ENCODE measurements at places on chromosomes 13 and 19.

DNA sequence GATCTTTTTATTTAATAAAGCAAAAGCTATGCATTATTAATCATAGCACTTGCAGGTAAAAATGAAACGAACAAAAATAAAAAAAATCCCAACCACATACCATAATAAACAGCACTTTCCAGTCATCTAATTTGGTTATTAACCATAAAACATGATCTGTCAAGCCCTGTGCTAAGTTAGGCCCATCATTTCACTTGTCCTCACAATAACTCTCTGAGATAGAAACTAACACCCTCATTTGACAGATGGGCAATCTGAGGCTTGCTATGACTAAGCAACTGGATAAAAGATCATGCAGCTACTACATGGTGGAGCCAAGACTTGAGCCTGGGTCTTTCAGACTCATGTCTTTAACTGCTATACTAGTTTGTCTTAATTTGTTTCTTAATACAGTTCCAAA lies 21.8 kb downstream of the PROSER1 start:
- peaks cover 76% of the 10 kb centered on the region for H3K36me3 ChIP-seq
- no peaks in the 10 kb centered on the region for H3K27me3 ChIP-seq
- H3K4me1 ChIP-seq, result no peaks in the 10 kb centered on the region
- no peak overlapping the region for H3K4me3 ChIP-seq
- DNase-seq, result no peak

DNA sequence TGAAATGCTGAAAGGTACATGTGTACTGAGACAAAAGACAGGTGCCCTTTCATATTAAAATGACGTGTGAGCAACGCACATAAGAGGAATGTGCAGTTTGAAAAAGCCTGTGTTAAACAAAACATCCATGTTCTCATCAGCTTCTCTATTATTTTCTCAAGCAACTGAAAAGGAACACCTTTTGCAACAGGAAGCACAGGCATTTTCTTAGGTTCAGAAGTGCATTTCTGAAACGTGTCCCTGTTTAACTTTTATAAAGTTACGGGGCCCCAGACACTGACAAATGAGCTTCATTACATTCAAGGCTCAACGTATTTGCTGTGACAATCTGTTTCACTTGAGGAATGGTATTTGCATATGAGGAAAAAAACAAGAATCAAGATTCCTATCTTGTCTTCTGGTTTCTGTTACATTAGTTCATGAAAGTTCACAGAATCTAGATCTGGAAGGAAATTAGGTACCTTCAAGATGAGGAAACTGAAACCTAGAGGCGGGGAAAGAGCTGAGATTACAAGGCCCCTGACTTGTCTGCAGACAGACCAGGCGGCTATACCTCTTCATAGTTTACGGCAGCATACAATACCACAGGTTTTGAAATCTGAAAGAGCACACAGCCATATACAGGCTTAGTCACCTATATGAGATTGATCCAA lies 431.7 kb downstream of the KLF12 start:
- DNase-seq, result peak; percentile 34
- H3K27ac ChIP-seq, result peak overlapping the region; percentile 70
- H3K4me3 ChIP-seq, result peak overlapping the region; percentile 40
- H3K36me3 ChIP-seq, result peaks cover 24% of the 10 kb centered on the region

- H3K27ac ChIP-seq, result no peak overlapping the region
- peaks cover 80% of the 10 kb centered on the region for H3K36me3 ChIP-seq
- no peak for DNase-seq
- H3K4me3 ChIP-seq, result no peak overlapping the region
- H3K27me3 ChIP-seq, result no peaks in the 10 kb centered on the region
These were observed 6.2 kb downstream of the RPS19 start for GRCh38 chr19:41866284-41866683.

GRCh38 chr19:31160336-31160926 lies 188.8 kb downstream of the TSHZ3 start:
- H3K27ac ChIP-seq, result no peak overlapping the region
- H3K36me3 ChIP-seq, result no peaks in the 10 kb centered on the region
- H3K4me3 ChIP-seq, result no peak overlapping the region
- no peaks in the 10 kb centered on the region for H3K27me3 ChIP-seq
- H3K4me1 ChIP-seq, result no peaks in the 10 kb centered on the region
- no peak for DNase-seq

GRCh38 chr19:29685326-29685725 lies 20.1 kb downstream of the PLEKHF1 start:
- peaks cover 39% of the 10 kb centered on the region for H3K4me1 ChIP-seq
- no peak overlapping the region for H3K4me3 ChIP-seq
- no peak overlapping the region for H3K27ac ChIP-seq
- no peaks in the 10 kb centered on the region for H3K27me3 ChIP-seq
- H3K36me3 ChIP-seq, result no peaks in the 10 kb centered on the region

DNA sequence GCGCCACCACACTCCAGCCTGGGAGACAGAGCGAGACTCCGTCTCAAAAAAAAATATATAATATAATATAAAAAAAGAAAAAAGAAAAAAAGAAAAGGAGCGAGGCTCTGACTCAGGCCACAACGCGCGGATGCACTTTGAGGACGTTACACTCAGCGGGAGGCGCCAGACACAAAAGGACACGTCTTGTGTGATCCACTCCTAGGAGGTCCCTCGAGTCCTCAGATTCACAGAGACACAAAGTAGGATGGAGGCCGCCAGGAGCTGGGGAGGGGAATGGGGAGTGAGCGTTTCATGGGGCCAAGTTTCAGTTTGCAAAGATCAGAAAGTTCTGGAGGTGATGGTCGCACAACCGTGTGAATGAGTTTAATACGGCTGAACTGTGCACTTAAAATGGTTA lies 8.5 kb upstream of the ABHD17A start:
- peaks cover 40% of the 10 kb centered on the region for H3K4me1 ChIP-seq
- no peak overlapping the region for H3K4me3 ChIP-seq

GRCh38 chr19:3186891-3187661 lies 1.3 kb downstream of the NCLN start:
- no peaks in the 10 kb centered on the region for H3K27me3 ChIP-seq
- H3K36me3 ChIP-seq, result peaks cover 30% of the 10 kb centered on the region
- peaks cover 86% of the 10 kb centered on the region for H3K4me1 ChIP-seq
- DNase-seq, result no peak
- H3K27ac ChIP-seq, result no peak overlapping the region
- peak overlapping the region; percentile 59 for H3K4me3 ChIP-seq

- DNase-seq, result no peak
- no peak overlapping the region for H3K27ac ChIP-seq
- no peak overlapping the region for H3K4me3 ChIP-seq
- no peaks in the 10 kb centered on the region for H3K27me3 ChIP-seq
- no peaks in the 10 kb centered on the region for H3K36me3 ChIP-seq
These were observed 407.7 kb downstream of the LMO7 start for GRCh38 chr13:76043874-76044273.

GRCh38 chr13:53189162-53189561 lies 160.5 kb downstream of the OLFM4 start:
- no peaks in the 10 kb centered on the region for H3K36me3 ChIP-seq
- no peak for DNase-seq
- H3K27ac ChIP-seq, result no peak overlapping the region
- no peaks in the 10 kb centered on the region for H3K27me3 ChIP-seq

GRCh38 chr19:280541-281009 lies 10.6 kb downstream of the PLPP2 start:
- DNase-seq, result no peak
- H3K27ac ChIP-seq, result no peak overlapping the region
- peaks cover 12% of the 10 kb centered on the region for H3K27me3 ChIP-seq
- H3K4me1 ChIP-seq, result no peaks in the 10 kb centered on the region
- no peak overlapping the region for H3K4me3 ChIP-seq

- H3K4me1 ChIP-seq, result peaks cover 60% of the 10 kb centered on the region
- H3K4me3 ChIP-seq, result peak overlapping the region; percentile 98
- no peaks in the 10 kb centered on the region for H3K27me3 ChIP-seq
These were observed 574 bp downstream of the SH3GL1 start for GRCh38 chr19:4399812-4400134.

- H3K27ac ChIP-seq, result no peak overlapping the region
- no peaks in the 10 kb centered on the region for H3K36me3 ChIP-seq
- no peaks in the 10 kb centered on the region for H3K4me1 ChIP-seq
- no peak overlapping the region for H3K4me3 ChIP-seq
- no peak for DNase-seq
- no peaks in the 10 kb centered on the region for H3K27me3 ChIP-seq
These were observed 119.1 kb downstream of the DLEU7 start for GRCh38 chr13:50724438-50724837.

- peaks cover 7% of the 10 kb centered on the region for H3K27me3 ChIP-seq
- H3K4me3 ChIP-seq, result no peak overlapping the region
- H3K36me3 ChIP-seq, result no peaks in the 10 kb centered on the region
- no peak overlapping the region for H3K27ac ChIP-seq
- no peaks in the 10 kb centered on the region for H3K4me1 ChIP-seq
These were observed 208.9 kb downstream of the DNAJC15 start for GRCh38 chr13:43232144-43232872.

Data from CD4-positive, alpha-beta T cell (primary cell).